ENCODE measurements at places on chromosomes 6 and 20.

DNA sequence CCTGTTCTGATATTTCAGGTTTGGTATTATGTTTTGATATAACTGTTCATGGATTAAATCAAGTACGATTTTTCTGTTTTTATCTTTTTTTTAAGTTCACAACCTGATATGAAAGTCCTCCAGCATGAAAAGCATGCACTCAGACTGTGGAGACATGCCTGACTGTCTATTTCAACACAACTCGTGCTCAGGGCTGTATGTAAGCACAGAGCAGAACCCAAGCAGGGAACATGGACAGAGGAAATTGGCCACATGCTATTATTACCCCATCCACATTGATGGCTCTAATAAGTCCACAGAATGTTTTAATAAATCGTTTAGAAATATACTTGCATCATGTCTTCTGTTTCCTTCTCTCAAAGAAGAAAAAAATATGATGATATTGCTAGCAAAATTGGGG, 730.4 kb downstream of the C6orf118 start:
- no peak for DNase-seq

DNA sequence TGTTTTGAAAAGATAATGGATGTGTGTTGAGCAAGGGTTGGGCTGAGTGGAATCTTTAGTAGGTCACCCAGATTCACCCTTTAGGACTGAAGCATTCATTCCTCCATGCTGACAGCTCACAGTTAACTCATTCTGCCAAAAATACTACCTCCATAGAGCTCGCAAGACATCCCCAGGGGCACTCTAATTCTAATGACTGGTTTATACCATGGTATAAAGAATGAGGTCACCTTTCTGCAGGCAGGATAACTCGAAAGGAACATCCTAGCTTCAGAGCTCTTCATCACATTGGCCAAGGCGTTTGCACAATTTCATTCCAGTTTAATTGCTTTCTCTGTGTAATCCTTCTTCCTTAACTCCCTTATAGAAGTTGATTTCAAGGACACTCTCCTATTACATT, 1257.2 kb upstream of the EYS start:
- DNase-seq: no peak

DNA sequence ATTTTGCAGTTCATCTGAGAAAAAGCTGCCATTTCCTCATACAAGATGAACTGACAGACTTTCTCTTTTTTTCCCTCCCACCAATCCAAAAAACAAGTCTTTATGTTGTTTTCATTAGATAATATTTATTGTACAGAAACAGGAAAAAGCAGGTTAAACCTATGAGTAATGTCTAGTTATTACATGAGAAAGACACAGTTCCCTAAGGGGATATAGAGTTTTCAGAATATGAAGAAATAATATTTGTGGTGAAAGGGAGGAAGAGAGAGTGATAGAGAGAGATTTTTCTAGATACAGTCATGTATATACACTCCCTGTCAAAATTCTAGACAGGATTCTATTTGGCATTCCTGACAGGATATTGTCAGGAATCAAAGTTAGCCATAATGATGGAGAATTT, 392.4 kb downstream of the BMP2 start:
- no peak for DNase-seq

DNA sequence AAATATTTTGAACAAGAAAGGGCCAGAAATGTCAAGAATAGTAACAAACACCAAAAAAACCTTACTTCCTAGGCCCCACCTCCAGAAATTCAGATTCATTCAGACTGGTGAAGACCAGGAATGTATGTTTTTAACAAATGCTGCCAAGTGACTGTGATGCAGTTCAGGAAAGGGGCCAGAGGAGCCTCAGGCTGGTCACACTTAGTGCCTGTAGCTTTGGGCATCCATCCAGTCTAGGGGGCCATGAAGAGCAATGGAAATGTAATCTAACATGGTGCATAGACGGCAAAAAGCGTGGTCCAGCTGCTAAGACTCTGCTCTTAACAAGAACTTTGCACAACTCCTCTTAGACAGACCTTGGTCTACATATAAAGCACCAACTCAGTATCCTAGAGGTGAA, 7.1 kb downstream of the GJA1 start:
- no peak for DNase-seq

DNA sequence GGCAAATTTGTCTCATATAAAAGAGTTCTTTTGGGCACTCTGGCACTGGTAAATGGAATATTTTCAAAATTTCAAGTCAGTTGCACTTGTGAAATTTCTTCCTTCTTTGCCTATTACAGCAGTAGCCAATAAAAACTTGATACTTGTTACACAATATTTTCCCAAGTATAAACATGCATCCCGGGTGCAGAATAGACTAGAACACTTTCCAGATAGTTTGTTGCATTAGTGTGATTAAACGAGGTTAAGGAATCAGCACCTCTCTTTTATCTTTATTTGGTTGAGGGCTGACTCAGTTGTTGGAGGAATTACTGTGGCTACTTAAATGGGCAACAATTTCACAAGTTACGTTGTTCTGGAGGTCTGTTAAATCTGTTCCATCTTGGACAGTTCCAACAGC, 467.5 kb downstream of the CDKAL1 start:
- no peak for DNase-seq

GRCh38 chr6:20013066-20013861, 176.1 kb downstream of the ID4 start:
- DNase-seq: no peak

DNA sequence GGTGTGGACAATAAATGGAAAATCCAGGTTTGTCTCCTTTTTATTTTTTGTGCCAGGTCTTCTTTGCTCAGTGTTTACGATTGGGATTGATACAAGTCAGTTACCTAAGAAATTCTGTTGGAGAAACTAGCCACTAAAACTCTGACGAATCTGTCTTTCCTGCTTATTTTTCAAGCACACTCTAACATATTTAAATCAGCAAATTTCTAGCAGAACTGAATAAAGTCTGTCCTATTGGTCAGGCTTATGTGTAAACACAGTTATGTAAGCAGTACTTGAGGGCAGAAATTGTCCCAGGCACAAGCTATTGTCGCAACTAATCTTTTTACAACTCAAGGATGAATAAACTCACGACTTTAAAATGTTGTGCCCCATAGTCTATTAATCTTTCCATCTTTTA, 12.1 kb upstream of the EXOC2 start:
- DNase-seq: no peak

DNA sequence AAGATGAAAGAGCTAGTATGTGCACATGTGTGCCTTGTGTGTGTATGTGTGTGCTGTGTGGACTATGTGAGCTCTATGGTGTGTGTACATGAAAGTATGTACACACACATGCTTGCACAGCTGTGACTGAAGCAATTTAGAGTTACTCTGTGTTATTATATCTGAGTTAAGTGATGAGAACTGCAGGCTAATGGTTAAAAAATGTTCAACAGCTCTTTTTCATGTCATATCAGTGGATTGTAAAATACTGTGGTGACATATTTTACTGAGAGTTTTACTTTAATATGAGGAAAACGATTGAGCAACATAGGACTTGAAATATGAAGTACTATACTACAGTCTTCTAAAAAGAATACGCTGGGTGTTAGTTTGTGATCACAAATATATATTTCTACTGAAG, 195.7 kb upstream of the KCNK16 start:
- DNase-seq: no peak
